Chondrocyte (in vitro differentiated cells): ENCODE measurements at places on chromosomes 12 and 14.
A peak's percentile ranks its signal among the peaks of the same experiment; 100 is the strongest.

GRCh38 chr12:94046626-94047410 is 101.6 kb upstream of the PLXNC1 start:
- no peak for DNase-seq

GRCh38 chr12:12126551-12126950 is 55.8 kb downstream of the BCL2L14 start:
- DNase-seq, result no peak

- DNase-seq, result no peak
These were observed 43.0 kb downstream of the EEA1 start for GRCh38 chr12:92886131-92886530.

DNA sequence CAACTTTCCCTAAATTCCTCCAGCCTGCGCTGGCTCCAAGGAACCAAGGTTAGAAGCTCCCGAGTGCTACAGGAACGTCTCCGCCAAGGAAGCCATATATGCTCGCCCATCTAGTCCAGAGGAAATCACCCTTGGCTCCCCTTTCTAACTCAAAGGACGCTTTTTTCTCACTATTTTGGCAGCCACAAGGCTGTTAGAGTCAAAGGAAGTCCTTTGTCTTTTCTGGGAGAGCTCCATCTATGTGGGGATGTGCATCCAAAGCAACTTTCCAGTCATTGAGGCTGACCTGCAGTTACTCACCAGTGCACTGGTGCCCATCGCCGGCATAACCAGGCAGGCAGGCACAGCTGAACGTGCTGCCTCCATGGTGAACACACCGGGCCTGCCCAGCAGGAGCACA is 37.6 kb downstream of the RTRAF start:
- DNase-seq, result no peak

GRCh38 chr14:80304125-80304766 is 92.9 kb upstream of the DIO2 start:
- DNase-seq, result no peak

- DNase-seq, result no peak
These were observed 66.9 kb downstream of the C12orf56 start for GRCh38 chr12:64323476-64324225.

DNA sequence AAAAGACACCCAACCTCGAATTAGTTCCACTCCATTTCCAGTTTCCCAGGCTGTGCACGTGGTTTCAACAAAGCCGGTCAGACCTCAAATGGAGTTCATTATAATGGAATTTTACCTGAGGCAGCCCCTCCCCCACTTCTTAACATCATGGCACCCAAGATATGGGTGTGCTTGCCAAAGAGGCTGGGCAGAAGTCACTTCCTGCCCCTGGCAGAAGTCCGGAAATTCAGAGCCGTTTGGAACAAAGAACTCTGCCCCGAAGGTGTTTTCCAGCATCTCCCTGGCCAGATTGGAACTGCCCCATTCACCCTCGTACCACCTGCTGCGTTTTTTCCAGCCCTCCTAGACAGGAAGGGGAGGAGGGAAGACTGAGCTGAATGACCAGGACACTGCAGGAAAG is 8.2 kb downstream of the VDR start:
- no peak for DNase-seq

DNA sequence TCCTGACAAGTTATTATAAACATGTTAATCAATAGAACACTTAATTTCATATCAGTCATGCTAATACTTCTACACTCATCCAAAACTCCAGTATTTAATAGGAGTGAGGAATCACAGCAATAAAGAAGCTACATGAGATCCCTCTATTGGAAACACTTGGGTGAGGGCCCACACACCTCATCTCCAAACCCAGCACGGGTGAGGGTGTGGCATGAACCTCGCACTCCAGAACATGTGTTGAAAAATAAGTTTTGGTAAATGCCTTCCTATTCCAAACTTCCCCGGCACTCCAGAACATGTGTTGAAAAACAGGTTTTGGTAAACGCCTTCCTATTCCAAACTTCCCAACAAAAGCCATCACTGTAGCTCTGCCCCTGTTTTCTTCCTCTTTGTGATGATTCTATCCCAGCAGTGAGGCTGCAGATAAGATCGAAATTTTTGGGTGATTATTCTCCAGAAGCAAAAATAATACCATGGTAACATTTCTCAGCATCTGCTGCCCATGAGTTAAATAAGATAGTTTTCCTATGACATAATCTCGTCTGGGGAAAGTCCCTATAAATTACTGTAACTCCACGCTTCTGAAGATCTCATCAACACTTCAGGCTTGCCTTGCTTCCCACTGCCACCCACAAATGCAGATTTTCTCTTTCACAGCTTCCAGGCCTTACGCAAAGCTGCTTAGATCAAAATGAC is 24.4 kb upstream of the PTPRB start:
- no peak for DNase-seq

- DNase-seq, result no peak
These were observed 2.1 kb upstream of the ARHGDIB start for GRCh38 chr12:14963520-14963919.

DNA sequence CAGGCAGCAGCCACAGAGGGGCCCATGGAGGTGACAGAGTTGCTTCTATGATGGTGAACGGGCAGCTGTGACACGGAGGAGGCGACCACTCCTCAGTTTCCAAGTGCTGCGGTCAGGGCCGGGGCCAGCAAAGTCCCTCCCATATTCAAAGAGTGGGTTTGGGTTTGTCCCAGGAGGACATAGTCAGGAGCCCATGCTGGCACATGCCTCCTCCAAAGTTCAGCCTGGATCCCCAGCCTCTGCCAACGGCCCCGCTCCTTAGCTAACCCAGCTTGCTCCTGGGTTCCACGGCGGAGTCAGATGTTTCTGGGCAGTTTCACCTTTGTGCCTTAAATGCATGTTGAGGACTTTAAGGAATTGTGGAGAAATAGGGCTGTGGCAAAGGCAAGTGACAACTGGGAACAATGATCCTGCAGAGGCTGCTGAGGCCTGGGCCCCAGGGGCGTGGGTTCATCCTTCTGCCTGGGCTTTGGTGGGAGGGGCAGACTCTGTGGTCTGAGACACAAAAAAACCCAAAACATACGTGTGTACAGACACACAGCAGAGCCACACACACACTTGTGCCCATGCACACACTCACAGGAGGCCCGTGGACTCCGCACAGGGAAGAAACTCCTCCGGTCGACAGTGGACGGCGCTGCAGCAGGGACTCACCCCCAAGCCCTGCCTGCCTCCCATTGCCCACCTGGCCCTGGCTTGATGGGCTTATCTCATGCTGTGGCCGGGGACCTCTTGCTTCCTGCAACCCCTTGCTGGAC is 399.4 kb downstream of the TMEM121 start:
- no peak for DNase-seq

DNA sequence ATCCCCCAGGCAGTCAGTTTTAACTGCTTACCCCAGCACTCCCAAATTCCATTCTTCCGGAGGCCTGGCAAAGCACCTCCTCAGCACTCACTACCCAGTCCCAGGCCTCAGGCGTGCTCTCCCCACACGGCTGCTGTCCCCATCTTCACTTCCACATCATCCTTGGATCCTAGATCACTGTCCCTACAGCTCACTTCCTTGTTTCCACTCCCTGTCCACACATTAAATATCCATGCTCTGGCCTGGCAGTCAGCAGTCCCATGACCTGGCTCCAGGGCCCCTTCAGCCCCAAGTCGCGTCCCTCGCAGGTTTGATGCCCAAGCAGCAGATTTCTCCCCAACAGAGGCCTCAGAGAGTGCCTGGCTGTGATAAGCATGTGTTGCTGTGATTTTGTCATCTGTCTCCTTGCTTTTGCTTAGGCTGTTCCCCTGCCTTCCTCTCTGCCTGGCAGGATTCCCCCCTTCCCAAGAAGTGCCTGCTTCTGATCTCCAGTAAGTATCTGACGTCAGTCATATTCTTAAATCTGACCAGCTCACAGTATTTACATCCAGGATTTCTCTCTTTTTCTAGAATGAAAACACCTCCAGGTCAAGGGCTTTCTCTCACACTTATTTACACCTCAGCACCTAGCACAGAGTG is 241.7 kb downstream of the ZFP36L1 start:
- DNase-seq, result no peak

GRCh38 chr12:38759621-38760020 is 145.8 kb downstream of the CPNE8 start:
- no peak for DNase-seq

- no peak for DNase-seq
These were observed 545.2 kb upstream of the MGAT4C start for GRCh38 chr12:86801439-86801838.

DNA sequence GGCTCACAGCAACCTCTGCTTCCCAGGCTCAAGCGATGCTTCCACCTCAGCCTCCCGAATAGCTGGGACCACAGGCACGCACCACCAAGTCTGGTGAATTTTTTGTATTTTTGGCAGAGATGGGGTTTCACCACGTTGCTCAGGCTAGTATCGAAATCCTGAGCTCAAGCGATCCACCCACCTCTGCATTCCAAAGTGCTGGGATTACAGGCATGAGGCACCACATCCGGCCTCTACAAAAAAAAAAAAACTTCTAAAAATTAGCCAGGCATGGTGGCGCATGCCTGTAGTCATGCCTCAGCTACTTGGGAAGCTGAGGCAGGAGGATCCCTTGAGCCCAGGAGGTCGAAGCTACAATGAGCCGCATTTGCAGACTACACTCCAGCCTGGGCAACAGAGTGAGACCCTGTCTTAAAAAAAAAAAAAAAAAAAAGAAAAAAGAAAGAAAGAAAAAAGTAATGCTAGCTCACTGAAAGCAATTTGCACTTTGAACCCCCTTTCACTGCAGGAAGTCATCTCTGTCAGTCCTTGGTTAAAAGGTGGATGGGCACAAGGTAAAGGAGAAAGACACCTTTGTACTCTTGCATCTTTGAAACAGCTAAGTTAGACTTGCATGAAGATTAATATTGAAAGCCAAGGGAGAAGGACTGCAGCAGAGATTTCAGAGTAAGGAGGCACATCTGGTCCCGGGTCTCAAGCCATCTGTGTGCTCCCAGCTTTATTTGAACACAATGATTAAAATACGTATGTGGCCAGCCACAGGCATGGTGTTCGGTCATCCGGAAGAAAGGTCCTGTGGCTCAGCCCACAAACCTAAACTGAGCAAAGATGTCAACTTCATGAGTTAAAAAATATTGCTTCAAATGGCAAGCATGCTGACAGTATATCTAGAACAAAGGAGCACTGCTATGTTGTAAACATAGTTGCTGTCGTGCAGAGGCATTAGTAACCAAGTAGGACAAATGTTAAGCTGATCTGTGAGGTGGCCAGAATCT is 103.8 kb upstream of the HMGA2 start:
- no peak for DNase-seq

GRCh38 chr12:75437564-75437963 is 43.0 kb upstream of the GLIPR1 start:
- DNase-seq, result no peak

DNA sequence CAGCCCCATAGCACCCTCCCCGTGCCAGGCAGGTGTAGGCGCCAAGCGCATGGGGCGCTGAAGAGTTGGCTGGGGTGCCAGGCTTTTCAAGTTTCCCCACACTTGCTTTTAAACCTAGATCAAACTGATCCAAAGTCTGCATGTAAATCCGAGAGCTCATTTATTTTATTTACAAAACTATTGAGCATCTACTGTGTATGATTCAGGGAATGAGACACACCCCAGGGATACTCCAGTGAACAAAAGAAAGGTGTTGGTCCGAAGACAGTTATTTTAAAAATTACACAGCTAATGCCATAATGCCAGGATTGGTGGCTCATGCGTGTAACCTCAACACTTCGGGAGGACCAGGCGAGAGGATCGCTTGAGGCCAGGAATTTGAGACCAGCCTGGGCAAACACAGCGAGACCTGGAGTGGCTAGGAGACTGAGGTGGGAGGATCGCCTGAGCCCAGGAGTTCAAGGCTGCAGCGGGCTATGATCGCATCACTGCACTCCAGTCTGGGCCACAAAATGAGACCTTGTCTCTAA is 780 bp upstream of the SLC41A2 start:
- DNase-seq, result no peak

DNA sequence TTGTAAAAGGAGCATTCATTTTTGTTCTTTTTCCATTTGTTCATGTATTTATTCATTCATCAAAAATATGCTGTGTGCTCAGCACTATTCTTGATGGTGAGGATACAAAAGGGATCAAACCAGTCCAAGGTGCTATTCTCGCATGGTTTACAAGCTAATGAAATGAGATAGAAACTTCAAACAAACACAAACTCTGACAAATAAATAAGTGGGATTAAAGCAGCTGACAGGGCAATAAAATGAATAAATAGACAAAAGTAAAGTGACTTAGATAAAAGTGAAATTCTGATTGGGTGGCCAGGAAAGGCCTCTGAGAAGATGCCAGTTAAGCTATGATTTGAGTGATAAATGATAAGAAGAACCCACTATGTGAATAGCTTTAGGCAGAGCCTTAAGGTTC is 162.0 kb upstream of the PDZRN4 start:
- DNase-seq, result no peak

DNA sequence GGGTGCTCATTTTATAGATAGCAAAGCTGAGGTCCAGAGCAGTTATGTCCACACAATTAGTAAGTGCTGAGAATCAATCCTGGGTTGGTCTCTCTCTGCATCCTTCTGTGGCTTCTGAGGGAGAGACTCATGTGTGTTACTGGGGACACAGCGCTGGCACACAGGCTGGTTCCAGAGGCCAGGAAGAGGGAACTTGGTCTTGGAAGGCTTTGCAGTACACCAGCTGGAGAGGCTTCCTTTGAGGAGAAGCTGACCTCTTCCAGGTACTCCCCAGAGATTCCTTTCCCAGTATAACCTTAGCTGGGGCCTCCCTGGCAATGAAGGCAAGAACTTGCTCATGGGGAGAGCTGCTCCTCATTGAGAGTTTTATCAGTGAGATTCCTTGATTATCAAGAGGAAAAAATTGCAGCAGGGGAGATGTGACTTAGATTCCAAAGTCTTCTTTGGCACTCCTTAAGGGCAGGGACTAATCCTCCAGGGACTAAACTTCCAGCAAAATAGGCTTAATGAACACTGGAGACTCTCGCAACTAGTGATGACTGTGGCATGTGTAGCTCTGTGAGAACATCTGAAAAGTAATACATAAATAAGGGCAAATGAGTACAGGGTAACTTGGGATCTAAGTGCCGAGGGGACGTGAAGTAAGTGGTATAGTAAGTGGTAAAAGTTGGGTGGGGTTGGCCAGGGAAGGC is 13.9 kb upstream of the KRT80 start:
- peak; percentile 28 for DNase-seq

- DNase-seq, result no peak
These were observed 375.3 kb downstream of the C12orf75 start for GRCh38 chr12:105705765-105706164.

DNA sequence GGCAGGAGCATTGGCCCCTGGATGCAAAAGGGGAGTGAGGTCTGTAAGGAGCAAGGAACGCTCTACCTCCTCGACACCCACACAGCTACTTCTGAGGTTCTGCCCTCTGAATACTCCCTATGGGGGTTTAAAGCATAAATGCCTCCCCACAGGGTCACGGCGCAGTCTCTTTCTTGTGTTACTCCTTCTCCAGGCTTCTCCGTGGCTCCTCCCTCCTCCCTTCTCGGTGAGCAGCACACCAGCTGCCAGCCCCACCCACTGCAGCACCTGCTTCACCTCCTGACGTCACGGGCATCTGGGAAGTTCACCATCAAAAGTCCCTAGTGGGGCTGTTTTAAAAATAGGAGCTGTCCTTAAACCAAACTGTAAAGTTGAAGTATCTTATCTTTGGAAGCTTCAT is 67.3 kb downstream of the SPTB start:
- DNase-seq, result no peak
